Cortex of kidney (tissue), 1 donor: ENCODE measurements at places on chromosomes 5 and 9.

- DNase-seq, result no peak
Observed at GRCh38 chr5:149240354-149240998, 31.2 kb upstream of the AFAP1L1 start.

- no peak for DNase-seq
Observed at GRCh38 chr5:90709323-90710155, 150.9 kb downstream of the ADGRV1 start.

DNA sequence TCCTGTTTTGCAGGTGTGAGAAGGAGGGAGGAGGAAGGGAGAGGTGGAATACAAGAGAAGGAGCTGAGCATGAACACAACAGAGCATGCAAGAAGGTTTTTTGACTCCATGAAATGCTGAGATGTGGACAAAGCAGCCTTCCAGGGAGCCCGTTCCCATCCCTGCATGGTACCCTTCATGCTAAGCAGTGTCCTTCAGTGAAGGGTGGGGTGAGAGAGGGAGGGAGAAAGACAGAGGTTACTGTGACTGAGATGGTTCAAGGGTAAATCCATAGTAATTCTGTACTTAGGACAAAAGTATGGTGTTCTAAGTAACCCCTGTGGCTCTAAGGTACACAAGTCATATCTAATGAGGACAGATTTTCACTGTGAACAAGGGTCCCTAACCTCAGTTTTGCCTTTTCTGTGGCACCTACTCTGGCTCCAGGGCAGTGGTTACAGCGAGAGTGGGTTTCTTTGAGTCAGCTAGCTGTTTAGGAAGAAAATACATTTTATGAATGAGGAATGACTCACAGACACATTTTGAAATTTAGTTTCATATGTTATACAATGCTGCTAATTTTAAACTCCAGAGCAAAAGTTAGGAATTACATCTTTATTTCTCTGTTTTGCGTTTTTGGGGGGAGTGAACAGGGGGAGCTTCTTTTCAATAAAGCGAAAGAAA lies 184.9 kb upstream of the SLC12A2 start:
- DNase-seq, result no peak

DNA sequence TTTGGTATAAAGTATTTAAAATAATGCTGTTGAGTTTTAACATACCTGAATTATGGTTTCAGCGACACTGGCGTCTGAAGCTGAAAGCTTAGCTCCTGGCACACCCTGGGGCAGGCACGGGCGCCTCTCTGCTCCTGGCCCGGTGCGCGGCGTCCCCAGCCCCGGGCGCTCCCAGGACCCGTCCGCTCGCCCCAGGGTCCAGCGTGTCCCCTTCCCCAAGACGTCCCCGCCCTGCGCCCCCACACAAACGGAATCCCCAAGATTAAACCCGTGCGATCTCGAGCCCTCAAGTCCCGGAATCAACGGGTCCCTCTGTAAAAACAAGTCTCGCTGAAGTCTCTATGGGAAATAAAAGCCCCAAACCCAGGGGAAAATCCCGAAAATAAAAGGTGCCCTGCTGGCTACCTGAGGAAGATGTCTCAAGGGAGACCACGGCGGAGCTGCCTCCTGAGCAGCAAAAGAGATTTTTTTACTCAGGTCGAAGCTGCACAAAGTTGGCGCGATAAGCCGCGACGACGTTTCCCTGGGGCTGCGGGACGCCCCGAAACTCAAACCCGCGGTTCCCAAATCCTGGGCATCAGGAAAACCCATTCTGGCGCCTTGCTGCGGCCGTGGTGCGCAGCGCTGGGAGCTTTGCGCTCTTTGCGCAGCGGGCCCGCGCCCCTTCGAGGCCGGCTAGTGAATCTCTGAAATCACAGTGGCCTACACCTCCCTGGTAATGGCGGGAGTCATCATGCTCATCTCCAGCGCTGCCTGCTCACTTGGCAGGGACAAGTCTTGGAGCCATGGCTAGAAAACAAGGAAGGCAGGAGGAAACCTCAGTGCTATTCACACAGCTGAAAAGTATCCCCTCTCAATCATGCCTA lies 6.3 kb upstream of the IFNA8 start:
- no peak for DNase-seq

GRCh38 chr5:87746341-87746740 lies 333.6 kb upstream of the CCNH start:
- no peak for DNase-seq

- no peak for DNase-seq
Observed at GRCh38 chr5:142015781-142016533, 3.1 kb upstream of the GNPDA1 start.

- DNase-seq, result no peak
Observed at GRCh38 chr5:1887588-1888360, 5.0 kb upstream of the IRX4 start.

DNA sequence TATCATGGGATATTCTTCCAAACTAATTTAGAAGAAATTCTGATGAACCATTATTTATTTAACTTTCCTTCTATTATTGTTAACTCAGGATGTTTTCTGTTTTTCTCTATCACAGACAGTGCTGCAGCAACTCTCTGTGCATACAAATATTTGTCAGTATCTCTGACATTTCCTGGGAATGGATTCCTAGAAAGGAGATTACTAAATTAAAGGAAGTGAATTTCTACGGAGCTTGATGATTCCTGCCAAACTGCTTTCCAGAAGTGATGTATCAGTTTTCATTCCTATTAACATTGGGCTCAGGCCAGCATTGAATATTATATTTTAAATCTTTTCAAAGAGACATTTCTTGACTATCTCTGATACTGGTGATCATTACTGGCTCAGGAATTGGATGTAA lies 26.0 kb upstream of the MAST4 start:
- DNase-seq, result no peak

DNA sequence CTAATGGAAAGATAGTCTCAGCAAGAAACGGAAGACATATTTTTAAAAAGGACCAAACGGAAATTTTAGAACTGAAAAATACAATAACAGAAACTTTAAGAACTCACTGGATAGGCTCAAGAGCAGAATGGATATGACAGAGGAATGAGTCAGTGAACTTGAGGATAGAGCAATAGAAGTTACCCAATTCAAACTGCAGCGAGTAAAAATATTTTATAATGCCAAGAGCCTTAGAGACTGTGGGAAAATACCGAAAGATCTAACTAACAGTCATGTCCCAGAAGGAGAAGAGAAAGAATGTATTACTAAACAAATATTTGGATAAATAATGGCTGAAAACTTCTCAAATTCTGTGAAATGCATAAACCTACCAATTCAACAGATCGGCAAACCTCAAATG lies 40.8 kb downstream of the ADAMTS2 start:
- DNase-seq, result no peak

DNA sequence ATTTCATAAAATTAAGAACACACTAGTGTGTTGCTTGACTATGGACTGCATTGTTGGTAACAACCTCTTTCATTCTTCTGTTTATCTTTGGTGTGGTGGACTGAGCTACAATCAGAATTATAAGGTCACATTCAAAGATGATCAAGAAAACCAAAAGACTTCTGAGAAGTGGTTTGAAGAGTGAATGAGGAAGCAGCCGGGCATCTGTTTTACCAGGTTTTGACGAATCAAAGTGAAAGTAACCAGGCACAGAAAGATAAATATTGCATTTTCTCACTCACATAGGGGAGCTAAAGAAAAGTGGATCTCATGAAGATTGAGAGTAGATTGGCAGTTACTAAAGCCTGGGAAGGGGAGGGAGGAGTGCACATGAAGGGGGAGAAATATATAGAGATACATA lies 589.1 kb downstream of the ZNF608 start:
- DNase-seq, result no peak

DNA sequence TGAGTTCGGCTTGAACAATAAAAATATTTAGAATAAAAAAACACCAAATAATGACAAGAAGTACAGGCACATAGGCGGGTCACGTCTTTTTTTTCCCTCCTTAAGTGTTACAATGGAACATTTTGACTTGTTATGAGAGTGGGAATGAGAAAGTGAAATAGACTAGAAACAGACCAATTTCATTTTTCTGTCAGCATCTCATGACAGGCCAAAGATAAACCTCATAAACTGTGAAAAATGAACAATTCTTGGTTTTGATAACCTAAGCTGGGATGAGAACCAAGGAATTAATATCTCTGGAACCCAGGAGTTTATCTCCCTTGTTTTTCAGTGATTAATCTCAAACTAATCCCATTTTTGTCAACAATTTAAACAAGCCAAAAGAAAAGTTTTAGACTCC lies 299.5 kb downstream of the SLIT3 start:
- DNase-seq, result no peak

DNA sequence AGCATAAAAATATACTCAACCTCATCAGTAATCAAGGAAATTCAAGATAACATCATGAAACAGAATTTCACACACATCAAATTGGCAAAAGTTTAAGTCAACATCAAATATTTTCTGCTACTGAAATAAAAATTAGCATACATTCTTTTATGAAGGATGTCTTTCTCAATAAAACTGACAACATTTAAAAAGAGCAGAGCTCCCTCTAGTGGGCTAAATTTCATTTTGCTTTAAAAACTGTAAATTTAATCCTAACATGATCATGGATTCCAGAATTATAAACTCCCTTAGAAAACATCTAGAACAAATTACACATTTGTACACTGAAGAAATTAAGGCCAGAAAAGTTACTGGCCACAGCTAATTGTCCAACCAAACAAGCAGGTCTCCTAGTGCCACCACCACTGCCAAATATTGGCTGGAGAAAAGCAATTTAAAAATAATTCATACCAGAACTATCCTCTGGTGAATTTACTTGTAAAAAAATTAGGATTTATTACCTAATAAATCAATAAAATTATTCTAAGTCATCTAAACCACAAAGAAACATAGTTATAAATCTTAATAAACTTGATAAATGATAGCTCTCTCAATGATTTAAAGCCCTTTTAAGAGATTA lies 31.2 kb downstream of the DEPDC1B start:
- DNase-seq, result no peak

GRCh38 chr5:92629000-92629399 lies 952.0 kb downstream of the NR2F1-AS1 start:
- no peak for DNase-seq

DNA sequence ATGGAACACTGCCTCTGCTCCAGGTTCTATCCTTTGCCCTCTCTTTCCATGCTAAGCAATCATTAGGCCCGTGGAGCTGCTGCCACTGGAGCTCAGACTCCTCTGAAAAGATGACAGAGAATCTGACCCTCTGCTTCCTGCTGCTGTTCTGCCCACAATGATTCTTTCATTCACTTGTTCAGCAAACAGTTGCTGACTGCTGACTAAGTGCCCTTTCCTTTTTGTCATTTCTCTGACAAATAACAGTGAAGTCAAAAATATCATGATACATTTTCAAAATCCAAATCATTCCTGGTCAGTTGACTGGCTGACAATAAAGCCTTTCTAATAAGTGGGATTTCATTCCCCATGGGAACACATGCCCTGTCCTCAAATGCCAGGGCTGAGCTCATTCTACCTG lies 110.1 kb downstream of the SIL1 start:
- DNase-seq, result no peak

DNA sequence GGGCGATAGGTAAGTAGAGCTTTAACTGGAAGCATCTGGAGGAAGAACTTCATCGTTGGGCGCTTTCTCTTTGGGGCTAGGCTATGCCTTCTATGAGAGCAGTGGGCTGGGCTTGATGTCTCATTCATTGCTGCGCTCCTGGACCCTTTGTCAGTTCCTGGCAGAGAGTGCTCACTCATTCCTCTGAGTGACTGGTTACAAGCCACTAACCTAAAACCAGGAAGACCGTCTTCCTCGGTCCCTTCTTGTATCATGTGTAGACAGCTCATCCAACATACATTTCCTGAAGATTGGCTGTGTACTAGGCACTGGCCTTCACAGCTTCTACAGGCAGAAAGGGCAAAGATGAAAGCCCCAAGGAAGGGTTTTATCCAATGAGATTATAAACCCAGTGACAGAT lies 6.4 kb downstream of the SWI5 start:
- no peak for DNase-seq

- no peak for DNase-seq
Observed at GRCh38 chr5:2879701-2880100, 128.2 kb upstream of the IRX2 start.

DNA sequence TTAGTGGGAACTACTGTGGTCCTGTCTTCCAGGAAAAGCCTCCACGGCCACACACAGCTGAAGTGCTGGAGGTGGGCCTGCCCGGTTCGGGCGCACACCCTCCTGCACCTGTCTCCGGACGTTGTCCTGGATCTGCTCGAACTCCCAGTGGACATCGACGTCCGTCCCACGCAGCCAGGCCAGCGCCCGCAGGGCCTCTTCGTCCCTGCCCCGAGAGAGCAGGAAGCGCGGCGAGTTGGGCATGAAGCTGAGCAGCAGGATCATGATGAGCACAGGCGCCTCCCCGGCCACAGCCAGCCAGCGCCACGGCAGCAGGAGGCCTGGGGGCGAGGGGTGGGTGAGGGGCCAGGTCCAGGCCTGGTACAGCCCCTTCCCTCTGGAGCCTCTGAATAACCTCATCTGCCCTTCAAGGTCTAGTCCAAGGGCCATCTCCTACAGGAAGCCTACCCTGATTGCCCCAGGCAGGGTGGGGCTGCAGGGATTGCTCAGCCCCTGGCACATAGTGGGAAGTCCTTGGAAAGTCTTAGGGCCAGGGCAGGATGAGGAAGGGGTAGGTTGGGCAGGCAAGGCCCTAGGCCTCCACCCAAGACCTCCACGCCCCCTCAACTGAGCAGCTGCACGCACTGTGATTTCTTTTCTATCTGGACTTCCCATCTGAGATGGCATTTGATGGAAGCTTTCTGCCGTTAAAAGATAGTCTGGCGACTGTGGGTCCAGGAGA lies 3.4 kb downstream of the SLC2A6 start:
- DNase-seq, result no peak

DNA sequence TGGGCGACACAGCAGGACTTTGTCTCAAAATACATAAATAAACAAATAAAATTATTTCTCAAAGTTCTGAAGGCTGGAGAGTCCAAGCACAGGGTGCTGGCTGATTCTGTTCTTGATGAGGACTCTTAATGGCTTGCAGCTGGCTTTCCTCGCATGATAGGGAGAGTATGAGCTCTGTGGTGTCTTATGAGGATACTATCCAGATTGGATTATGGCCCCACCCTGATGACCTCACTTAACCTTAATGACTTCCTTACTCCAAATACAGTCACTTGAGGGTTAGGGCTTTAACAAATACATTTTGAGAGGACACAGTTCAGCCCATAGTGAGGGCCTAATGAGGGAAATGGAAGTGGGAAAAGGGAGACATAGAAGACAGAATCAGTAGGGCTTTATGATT lies 87.7 kb downstream of the FOCAD start:
- no peak for DNase-seq

DNA sequence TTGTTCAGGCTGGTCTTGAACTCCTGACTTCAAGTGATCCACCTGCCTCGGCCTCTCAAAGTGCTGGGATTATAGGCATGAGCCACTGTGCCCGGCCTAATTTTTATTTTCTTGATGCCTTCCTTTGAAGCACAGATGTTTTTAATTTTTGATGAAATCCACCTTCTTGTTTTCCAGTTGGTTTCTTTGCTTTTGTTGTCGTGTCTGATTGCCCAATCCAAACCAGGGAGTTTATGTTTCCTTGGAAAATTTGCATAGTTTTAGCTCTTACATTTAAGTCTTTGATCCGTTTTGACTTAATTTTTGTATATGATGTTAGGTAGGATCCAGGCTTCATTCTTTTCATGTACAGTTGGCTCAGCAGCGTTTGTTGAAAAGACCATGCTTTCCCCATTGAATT lies 15.2 kb downstream of the EHMT1 start:
- no peak for DNase-seq
